ENCODE measurements at places on chromosomes 12 and 14. TPM values are rescaled to one million over a fixed set of nuclear protein-coding genes. Genes with fewer than 3 reads are reported as not detected.

- no peak for DNase-seq
These were observed 34.7 kb upstream of the C12orf42 start for GRCh38 chr12:103530307-103531066.

BCL2L14 gene
- 1.2 TPM for total RNA-seq

KERA gene
- total RNA-seq, result not detected

BDKRB1 gene
- total RNA-seq, result not detected

FOXN3 gene
- total RNA-seq, result 41.4 TPM

DNA sequence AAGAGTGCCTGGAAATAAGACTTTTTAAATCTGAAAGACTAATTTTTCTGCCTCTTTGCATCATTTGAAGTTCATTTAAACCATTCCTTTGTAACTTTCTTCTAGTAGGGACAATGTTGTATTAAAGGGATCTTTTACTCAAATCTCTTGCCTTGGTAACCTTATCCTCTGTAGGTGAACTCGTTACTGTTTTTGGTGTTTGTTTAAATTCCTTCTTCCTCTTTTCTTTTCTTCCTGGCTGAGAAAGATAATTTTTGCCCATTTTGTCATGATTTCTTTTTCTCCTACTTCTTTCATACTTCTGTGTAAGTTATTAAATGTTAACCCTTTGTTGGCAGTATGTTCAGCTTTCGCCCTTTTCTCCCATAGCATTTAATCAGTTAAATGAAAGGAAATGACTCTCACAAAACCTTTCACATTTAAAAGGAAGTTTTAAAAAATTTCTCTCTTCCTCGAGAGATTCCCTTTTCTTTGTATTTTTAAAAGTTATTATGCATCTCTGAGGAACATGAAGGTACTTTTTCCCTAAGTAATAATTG, 10.3 kb downstream of the VEZT start:
- no peak for DNase-seq

GRCh38 chr12:122001466-122002209, 20.0 kb upstream of the BCL7A start:
- DNase-seq, result no peak

GRCh38 chr14:37150414-37150813, 22.0 kb downstream of the SLC25A21 start:
- DNase-seq, result no peak

DNA sequence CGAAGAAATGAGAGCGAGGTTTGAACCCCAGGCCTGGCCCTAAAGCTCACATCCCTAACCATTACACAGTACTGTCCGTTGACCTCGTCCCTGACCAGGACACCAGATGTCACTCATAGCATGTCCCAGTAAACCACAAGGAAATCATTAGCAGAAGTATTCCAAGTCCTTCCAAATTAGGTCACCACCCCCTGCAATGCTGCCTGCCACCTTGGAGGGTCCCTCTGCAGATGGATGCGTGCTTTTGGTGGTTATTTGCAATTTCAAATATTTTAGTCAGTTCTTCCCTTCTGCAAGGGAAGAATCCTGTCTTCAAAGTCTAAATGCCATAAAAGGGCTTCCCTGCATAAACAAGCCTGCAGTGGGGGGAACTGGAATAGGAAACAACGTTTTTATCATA, 71.3 kb downstream of the CLMN start:
- DNase-seq, result no peak

DNA sequence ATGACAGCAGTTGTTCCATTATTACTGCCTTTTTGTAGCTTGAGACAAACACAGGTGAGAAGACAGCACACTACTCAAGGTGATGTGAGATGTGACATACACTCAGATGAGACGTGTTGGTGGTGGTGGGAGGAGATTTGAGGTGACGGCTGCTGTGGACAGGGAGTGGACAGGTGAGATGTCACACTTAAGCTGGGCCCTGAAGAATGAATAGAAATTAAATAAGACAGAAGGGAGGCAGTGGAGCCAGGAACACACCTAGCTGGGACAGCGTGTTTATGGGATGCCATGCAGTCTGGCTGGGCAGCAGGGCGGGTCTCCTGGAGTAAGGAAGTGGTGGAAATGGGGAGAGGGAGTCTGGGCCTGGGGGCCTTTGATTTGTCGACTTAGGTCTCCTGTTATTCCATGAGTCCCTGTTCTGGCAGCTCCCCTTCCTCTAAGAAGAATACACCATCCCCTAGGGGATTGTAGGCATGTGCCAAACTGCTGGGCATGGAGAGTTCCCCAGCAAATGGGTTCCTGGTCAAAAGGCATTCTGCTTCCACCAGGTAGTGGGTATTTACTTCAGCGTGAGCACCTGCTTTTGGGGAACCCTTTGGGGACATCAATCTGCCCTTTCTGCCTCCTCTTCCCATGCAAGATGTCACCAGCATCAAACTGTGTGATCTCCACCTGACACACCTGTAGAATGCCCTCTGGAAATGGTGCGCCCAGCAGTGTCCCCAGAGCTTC, 71.2 kb upstream of the ESRRB start:
- no peak for DNase-seq

FAM186B gene
- total RNA-seq, result 0.28 TPM

COX8C gene
- total RNA-seq, result not detected

DNA sequence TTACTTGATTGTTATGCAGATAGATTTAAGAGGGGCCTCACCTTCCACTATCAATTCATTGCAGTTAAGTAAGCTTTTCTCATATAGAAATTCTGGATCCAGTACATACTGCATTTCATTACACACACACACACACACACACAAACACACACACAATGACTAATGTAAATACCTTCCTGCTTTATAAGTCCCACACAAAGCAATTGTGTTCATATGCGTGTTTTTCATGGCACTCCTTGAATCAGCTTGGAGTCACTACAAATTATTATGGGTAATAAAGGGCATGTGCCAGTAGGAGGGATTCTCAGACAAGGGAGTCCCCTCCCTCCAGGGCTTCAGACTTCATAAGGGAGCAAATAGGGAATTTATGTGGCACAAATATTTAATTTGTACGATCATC, 4.5 kb downstream of the MIPOL1 start:
- DNase-seq, result no peak

GRCh38 chr14:53772936-53773335, 183.7 kb downstream of the BMP4 start:
- DNase-seq, result no peak

DIO3 gene
- 0.51 TPM for total RNA-seq

CD163 gene
- total RNA-seq, result not detected

- no peak for DNase-seq
These were observed 8.9 kb downstream of the CLMN start for GRCh38 chr14:95310635-95311380.

OLR1 gene
- not detected for total RNA-seq

GRCh38 chr14:104450811-104451401, 128.7 kb upstream of the C14orf180 start:
- no peak for DNase-seq

INSM2 gene
- total RNA-seq, result 0.09 TPM

IL22 gene
- total RNA-seq, result not detected

- DNase-seq, result no peak
These were observed 31.7 kb upstream of the HDAC7 start for GRCh38 chr12:47851303-47851952.

DNA sequence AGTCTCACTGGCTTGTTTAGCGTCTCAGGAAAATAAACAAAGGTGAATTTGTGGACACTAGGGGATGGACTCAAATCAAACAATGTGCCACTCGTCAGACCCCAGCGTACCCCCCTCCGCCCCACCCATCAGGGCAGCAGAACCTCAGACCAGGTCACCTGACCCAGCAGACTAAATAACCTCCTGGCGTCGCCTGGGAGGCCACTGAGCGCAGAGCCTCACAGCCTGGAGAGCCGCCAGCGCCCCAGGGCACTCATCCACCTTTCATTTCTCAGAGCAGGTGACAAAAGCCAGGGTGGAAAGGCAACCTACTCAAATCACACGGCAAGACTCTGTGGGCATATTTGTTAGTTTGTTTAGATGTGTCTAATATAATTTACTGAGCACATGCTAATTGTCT, 100.9 kb downstream of the DICER1 start:
- DNase-seq, result no peak

OR6C74 gene
- total RNA-seq, result not detected

DNA sequence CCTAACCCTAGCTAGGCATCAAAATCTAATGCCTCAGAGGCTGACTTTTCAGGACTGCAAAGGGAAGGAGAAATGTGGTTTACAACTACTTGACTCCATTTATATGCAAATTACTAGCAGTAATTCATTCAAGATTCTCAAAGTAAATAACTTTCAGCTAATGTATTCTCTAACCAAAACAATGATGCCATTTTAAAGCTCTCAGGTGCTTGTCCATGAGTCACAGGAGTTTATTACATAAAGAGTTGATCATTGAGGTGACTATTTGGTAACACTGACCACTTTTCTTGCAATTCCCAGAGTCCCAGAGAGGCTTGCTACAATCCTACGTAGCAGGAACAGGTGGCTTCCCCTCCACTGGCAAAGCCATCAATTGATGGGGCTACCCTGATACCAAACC, 109.0 kb upstream of the SLC35F4 start:
- DNase-seq, result no peak

PMEL gene
- 36.9 TPM for total RNA-seq

GRCh38 chr14:50030036-50030435, 86.3 kb downstream of the VCPKMT start:
- DNase-seq, result no peak

GRCh38 chr14:57382283-57382682, 8.1 kb upstream of the NAA30 start:
- no peak for DNase-seq

- peak; percentile 63 for DNase-seq
These were observed 16.7 kb downstream of the OR9K2 start for GRCh38 chr12:55142669-55143565.

- DNase-seq, result peak; percentile 64
These were observed at the start of gene KCNJ8 for GRCh38 chr12:21774358-21775132. Gene KCNJ8, minus strand, starts transcription at chr12:21774706. Its CDS starts 1,090 bp downstream, at chr12:21773616.

DNA sequence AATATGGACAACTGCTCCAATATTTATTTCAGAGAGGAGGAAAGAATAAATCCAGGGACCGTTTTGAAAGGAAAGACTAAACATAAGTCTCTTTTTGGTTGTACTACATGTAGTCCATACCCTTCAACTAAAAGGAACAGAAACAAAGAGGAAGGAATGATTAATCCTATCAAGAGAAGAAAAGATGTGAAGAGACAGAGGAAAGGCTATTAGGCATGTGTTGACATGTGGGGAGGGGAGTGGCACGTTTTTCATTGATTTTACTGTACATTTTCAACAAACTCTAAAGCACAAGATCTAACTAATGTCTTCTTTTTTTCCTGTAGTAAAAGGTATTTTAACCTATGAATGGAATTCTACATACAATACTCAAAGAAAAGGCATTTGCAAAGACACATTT, 85.6 kb downstream of the NAV3 start:
- no peak for DNase-seq

GRCh38 chr14:72532686-72533454, 361.0 kb downstream of the DPF3 start:
- DNase-seq, result no peak

DNA sequence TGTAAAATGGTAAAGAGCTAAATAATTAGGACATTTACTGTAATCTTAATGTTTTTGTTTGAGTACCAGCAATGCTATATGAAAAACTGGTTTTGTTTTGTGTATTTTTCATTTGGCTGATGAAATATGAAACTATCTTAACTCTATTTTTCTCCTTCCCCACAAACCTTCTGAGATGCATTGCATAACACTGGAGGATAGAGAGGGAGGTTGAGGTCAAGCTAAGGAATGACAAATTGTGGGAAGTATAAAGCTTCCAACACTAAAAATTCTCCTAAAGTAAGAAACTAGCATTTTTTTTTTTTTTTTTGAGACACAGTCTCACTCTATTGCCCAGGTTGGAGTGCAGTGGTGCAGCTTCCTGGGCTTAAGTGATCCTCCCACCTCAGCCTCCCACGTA, 31.5 kb upstream of the SRP54 start:
- DNase-seq, result no peak

DNA sequence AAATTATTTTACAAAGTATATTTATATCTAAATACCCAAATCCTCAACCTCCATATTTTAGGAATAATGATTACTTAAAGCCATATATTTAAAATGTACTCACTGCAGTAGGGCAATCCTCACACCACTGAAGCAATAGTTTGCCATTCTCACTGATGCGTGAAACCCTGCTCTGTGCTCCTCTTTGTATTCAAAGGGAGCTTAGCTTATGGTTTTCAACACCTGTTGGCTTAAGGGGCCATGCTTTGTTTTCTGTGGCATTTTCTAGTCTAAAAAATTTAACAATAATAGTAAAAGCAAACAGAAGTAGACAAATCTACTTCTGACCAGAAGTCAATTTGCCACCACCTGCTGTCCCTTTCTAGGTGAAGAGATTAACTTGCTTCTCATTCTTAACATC, 294.6 kb downstream of the FLRT2 start:
- no peak for DNase-seq

Measured in neural crest cell (in vitro differentiated cells).